Effector memory CD4-positive, alpha-beta T cell (primary cell): ENCODE measurements at places on chromosomes 1 and 21.

DNA sequence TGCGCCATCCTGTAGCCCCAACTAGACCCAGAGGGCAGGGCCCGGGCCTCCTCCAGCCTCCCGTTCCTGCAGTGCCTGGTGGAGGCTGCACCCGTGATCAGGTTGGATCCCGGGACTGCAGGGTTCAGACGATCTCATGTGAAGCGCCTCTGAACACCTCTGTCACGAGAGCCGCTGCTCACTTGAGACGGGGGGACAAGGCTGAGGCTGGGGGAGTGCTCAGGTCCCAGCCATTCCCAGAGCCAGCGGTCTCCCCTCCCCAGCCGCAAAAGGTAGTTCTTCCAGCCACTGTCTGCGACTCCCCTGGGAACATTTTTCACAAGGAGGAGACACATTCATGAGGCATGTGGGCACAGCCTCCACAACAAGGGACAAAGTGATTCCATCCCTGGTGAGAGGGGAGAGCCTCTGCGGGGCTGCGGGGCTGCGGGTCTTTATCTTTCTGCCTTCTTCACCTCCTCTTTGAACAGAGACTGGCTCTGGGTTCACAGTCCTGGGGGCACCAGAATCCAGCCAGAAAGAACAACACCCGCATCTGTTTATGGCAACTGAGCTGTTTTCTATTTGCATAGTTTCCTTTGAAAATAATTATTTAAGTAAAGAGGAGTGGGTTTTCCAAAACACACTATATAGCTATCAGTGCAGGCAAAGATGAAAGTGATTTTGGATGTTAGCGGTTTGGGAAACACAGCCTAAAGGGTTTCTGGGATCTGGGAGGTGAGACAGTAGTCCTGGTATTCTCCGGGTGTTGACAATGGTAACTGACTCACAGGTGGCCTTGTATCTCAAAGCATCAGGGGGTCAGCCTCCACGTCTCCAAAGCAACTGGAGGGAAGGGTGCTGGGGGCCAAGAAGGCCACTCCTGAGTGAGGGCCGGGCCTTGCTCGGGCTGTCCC is 13.0 kb upstream of the LDLRAP1 start:
- no peak for DNase-seq

DNA sequence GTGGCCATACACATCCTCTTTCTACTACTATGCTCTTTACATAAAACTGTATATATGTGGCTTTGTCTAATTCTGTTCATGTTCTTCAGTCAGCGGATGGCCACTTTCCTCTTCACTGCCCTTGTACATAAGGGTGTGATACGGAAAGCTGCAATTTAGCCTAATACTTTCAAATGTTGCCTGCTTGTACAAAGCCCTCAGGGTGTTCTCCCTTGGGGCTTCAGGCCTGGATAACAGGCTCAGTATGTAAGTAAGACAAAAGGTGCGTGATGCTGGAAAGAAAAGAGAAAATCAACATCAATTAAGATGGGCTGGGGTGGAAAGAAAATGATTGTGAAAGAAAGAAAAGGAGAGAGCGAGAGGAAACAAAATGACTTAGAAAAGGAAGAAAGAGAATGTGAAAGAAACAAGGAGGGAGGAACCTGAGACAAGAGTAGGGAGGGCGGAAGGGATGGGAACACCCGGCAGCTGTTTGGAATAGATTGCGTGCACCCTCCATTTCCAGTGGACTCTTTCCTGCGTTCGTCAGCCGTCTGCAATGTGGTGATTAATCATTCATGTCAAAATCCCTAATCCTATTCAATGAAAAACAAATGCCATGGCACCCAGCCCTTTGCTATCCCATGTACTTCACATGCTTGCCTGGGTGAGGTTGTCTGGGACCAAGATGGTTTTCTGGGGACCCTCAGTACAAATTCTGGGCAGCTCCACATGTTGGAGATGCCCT is 553.6 kb downstream of the NUF2 start:
- DNase-seq = no peak

DNA sequence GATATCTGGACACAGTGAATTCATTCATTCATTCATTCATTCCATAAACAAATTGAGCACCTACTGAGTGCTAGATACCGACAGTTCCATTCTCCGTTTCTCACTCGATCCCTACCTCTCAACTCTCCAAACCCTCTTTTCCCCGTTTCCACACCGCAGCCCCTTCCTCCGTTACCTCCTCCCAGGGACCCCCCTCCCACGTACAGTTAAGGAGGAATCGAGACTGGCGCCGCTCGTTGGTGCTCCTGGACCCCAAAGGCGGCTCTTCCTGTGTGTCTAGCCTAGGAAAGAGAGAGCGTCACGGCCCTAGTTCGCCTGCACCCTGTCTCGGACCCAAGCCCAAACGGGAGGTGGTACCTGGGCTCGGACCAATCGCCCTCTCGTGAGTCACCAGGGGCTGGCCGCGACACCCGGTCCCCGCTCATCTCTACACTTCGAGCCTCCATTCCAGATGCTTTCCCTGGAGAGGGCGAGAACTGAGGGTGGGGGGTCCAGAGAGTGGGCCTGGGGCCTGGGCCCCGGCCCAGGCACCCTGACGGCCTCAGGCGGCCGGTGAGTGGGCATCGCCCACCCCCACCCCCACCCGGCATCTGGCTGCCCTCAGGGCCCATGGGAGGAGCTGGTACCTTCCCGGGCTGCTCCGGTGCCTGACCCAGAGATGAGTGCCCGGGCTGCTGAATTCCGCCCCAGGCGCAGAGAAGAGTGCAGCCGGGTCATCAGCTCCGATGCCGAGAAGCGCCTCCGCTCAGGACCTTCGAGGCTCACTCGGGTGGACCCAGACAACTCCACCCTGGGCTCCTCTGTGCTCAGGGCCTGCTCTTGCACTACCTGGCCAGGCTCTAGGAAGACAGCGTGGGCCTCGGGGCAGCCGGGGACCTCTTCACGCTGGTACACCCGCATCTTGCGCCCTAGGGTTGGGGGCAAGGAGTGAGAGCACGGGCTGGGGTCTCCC is 4.9 kb downstream of the ARHGEF19 start:
- DNase-seq = no peak

DNA sequence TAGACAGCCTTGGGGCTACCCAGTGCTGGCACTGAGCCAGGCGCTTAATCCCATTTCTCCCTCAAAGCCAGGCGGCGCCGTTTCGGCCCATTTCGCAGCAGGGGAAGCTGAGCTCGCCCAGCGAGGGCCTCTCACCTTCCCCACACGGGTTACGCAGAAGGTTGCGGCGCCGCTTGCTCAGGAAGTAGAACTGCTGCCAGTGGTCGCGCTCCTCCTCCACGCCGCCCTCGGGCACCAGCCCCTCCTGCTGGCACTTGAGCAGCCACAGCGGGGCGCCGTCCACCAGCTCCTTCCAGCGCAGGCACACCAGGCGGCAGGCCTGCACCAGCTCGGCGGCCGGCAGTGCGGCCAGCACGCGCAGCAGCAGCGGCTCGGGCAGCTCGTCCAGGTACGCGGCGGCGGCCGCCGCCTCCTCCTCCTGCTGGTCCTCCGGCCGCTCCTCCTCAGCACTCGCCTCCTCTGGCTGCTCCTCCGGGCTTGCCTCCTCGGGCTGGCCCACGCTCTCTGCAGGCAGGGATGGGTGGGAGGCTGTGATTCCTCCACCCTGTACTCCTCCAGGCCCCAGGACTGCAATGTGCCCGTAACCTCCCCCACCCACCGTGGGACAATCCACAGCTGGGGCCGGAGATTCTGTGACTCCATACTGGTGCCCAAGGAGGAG is 3.8 kb downstream of the FBXO2 start:
- DNase-seq = peak; percentile 67

DNA sequence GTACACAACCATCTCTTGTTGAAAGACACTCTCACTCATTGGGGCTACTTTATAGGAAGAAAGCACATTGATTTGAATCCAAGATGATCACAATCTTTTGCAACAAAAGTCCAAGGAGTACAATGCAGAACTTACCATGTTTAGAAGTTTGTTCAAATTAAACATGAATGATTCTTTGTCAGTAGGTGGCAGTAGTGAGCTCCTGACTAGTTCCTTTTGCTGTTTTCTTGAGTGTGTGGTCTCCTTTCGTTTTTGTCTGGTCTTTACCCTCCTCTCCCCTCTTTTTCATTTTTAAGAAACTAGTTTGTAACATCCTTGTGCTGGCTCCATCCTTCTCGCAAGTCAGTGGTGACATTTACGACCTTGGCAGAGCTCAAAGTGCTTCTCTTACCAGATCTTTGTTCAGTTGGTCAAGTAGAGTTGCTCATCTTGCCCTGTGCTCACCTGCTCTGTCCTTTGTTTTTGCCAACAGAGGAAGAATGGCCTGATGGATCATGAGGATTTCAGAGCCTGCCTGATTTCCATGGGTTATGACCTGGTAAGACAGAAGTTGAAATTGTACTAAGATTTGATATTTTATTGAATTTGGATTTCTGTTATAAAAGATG is 35.7 kb upstream of the MTR start:
- no peak for DNase-seq

- no peak for DNase-seq
These were observed 6.8 kb downstream of the RPE65 start for GRCh38 chr1:68442822-68443556.

GRCh38 chr1:17696417-17697301 is 58.5 kb upstream of the ACTL8 start:
- DNase-seq = no peak

GRCh38 chr21:31335957-31336738 is 7.9 kb downstream of the TIAM1 start:
- no peak for DNase-seq

DNA sequence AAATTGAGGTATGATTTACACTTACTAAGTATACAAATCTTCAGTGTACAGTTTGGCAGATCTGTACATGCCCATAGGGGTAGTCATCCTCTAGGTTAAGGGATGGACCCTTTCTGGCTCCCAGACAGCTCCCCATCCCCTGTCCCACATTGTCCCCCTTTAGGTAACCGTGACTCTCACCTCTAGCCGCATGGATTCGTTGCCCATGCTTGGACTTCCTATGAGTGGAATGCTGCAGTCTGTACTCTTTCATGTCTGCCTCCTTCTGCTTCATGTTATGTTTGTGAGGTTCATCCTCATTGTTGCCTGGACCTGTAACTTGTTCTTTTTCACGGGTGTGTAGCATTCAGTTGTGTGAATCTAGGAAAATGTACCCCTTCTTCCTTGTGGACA is 20.3 kb downstream of the SLC37A1 start:
- no peak for DNase-seq

- no peak for DNase-seq
These were observed 13.1 kb downstream of the FAM78B start for GRCh38 chr1:166153525-166154314.

- DNase-seq = no peak
These were observed 44.1 kb downstream of the UMODL1 start for GRCh38 chr21:42115136-42115683.

DNA sequence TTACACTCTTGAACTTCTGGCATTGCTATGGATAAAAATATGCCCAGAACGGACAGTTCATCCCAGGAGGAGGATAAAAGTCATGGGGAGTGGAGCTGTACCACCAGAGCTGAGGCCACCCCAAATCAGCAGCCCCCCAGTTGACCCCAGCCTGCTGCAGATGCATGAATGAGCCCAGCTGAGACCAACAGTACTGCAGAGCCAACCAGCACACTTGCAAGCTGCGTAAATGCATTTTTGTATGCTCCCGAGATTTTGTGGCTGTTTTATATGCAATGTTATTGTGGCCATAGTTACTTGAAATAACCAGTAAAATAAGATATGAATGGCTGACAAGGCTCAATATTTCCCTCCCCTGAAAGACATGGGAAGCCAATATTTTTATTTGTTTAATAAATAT is 264.6 kb downstream of the DUSP10 start:
- DNase-seq = no peak

DNA sequence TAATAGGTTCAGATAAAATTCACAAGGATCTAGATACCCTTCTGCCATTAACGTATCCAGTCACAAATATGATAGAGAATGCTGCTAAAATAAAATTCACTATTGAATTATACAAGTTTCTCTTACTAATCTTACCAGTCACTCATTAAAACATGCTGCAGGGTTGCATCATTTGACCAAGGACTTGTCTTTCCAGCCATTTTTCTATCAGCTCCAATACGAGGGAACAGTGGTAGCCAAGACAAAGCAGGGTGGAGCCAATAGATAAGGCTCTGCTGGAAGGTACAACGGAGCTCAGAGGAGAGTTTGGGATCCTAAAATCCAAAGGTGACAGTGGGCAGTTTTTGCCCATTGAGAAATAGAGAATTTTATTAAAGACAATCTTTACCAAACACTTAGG is 4.0 kb downstream of the DONSON start:
- no peak for DNase-seq

GRCh38 chr21:34061983-34062382 is 11.4 kb upstream of the MRPS6 start:
- no peak for DNase-seq

GRCh38 chr1:193614817-193615216 is 428.4 kb upstream of the B3GALT2 start:
- no peak for DNase-seq

DNA sequence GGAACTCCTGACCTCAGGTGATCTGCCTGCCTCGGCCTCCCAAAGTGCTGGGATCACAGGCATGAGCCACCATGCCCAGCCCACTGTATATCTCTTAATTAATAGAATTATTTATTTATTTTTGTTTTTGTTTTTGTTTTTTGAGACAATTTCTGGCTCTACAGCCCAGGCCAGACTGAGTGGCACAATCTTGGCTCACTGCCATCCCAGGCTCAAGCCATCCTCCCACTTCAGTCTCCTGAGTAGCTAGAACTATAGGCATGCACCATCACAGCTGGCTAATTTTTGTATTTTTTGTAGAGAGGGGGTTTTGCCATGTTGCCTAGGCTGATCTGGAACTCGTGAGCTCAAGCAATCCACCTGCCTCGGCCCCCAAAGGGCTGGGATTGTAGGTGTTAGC is 15.7 kb upstream of the WDTC1 start:
- DNase-seq = no peak

DNA sequence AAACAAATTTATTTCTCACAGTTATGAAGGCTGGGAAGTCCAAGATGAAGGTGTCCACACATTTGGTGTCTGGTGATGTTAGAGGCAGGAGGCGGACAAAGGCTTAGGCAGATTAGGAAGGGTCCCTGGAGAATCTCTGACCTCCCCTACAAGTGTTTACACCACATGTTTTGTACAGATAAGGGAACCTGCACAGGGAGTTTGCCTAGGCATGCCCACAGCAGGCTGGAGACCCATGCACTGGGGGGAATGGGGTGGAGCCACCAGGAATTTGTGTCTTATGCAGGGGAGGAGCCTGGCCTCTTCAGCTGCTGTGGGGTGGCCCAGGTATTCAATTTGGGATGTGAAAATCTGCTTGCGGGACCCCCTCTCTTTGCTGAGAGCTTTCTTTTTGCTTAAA is 131.3 kb downstream of the PATJ start:
- DNase-seq = no peak

- no peak for DNase-seq
These were observed 9.8 kb downstream of the C8A start for GRCh38 chr1:56864430-56864829.
